ENCODE measurements at places on chromosomes 3 and 15. TPM values are rescaled to one million over a fixed set of nuclear protein-coding genes. Genes with fewer than 3 reads are reported as not detected.

The ATP2B2 gene
- not detected for total RNA-seq

The C3orf33 gene
- 2.6 TPM for total RNA-seq

The AHSG gene
- not detected for total RNA-seq

- peak; percentile 73 for DNase-seq
Observed at GRCh38 chr15:77507143-77507897, 86.6 kb downstream of the HMG20A start.

- no peak for DNase-seq
Observed at GRCh38 chr3:78178209-78178608, 1138.3 kb downstream of the ROBO2 start.

- no peak for DNase-seq
Observed at GRCh38 chr15:87082581-87082980, 1002.9 kb downstream of the AGBL1 start.

GRCh38 chr3:38214560-38214959 is 49.2 kb downstream of the OXSR1 start:
- peak; percentile 14 for DNase-seq
